ENCODE measurements at places on chromosomes 11 and 22.
A peak's percentile ranks its signal among the peaks of the same experiment; 100 is the strongest.

- DNase-seq, result no peak
Observed at GRCh38 chr11:18756889-18757288, 30.9 kb upstream of the IGSF22 start.

- peak; percentile 6 for DNase-seq
Observed at GRCh38 chr11:75276686-75277085, 36.1 kb downstream of the TPBGL start.

DNA sequence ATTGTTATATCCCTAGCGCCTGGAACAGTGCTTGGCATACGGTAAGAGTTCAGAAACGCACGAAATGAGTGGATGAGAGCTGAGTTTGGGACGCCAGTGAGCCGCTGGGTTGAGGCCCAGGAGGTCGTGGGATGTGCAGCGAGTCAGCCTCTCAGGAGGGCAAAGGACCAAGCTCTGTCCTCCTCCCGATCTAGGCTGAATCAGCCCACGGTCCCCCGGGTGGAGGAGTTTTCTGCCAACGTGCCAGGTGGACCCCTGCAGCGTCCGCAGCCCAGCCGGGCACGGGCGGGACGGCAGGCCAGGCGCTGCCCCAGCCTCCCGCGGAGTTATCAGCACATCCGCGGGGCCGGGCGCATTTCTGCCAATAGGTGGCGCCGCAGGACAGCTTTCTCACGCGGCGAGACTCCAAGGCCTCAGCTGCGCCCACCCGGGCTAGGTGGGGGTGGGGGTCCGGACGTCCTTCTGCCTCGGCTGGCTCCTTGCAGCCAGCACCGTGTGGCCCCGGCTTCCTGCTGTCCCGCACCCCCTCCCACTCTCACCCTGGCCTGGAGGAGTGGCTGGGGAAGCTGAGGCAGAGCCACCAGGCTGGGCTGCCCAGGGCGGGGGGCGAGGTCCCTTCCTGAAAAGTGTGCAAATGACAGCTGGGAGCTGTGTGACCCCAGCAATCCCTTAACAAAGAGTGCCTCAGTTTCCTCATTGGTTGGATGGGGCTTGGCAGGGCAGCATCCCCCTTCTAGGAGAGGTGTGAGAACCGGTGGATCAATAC lies 2.2 kb upstream of the RPS19BP1 start:
- peak; percentile 92 for DNase-seq

DNA sequence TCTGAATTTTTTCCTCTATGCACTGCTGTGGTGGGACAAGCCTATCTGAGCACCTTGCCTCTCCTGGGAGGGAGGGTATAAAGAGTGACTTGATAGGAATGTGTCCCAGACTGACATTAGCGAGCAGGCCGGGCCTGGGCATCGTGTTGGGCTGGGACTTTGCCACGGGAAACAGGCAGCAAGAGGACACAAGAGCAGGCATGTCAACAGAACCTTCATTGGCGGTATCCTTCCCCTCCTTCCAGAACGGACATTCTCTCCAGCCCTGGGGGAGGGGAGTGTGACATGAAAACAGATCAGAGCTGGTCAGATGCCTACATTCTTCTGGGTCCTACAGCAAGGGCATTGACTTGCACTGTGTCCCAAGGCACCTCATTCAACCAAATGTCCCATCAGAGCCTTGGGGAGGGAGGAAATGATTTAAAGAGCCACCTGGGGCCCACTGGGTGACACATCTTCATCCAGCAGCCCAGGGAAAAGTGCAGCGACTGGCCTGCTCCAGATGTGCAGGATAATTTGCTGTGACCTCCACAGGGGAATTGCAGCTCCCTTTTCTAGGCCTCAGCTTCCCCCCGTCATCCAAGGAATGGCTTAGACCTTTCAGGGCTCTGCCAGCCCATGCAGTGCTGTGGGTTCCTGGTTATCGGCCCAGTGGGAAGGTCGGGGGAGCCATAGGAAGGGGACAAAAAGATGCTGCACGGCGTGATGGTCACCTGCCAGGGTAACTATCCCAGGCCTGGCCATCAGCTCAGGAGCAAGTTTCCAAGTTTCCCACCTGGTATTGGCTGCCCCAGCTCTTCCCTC lies 21.8 kb upstream of the UVRAG start:
- no peak for DNase-seq

GRCh38 chr11:65317025-65317786 lies 2.5 kb downstream of the CDC42EP2 start:
- peak; percentile 52 for DNase-seq

GRCh38 chr22:29701155-29701999 lies 18.4 kb upstream of the CABP7 start:
- peak; percentile 59 for DNase-seq

DNA sequence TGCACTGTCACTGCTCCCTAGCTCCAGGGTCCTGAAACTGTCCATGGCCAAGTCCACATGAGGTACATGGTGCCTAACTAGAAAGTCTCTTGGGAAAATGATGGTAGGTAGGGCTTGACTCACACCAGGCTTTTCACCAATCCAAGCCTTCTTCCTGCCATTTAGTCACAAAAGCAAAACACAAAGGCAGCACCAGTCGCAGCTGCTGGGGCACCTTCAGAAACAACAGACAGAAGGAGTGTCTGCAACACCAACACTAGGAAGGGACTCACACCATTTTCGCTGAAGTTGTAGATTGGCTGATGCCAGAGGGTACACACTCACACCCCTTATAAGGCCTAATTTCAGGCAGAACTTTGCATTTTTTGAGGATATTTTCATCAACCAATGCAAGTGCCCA lies 55.7 kb downstream of the SYTL2 start:
- DNase-seq, result no peak

DNA sequence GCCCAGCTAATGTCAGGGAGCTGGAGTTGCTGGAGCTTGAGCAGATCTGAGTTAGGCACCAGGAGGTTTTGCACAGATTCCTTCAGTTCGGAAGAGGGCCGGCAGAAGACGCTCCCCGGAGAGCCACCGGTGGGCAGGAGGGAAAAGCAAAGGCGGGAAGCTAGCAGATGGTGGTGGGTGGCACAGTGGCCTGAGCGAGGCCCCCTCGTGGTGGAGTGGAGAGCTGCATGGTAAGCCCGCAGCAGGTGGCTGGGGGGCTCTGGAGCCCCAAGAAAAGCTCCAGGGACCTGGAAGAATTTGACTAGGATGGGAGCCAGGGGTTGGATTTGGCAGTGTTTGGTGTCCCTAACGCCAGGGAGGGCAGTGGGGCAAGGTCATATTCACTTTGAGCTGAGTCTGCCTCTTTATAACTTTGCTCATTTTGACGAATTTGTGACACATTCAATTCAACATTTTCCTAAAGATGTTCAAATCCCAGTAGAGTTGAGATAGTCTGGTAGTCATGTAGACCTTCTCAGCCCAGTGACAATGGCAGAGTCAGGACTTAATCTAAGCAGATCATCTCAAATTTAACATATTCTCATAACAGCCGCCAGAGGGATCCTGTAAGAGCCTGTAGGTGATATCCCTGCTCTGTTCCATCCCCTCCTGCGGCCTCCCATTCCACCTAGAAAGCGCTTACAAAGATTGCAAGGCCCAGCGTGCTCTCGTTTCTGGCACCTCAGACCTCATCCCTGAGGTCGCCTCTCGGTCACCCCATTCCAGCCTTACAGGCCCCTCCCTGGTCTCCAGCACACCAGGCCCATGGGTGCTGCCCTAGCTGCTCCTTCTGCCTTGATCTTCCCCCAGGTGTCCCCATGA lies 57.9 kb downstream of the TRIM29 start:
- peak; percentile 76 for DNase-seq

DNA sequence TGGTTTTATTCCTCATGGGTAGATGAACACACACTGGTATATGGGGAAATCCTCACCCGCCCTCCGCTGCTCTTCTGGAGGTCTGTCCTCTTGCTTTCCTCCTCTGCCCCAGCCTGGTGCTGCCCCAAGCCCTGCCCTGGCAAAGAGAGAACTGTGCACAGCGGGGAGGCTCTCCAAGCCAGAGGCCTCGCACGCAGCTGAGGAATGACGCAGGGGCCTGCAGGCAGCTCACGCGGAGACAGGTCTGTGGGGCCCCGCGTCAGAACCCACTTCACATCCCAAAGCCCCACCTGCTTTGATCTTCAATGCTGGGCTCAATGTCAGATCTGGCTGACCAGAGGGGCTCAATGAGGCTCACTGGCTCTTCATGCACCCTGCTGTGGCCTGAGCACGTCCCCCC lies 10.0 kb downstream of the GATD1 start:
- no peak for DNase-seq

- no peak for DNase-seq
Observed at GRCh38 chr11:118715245-118715831, 35.9 kb upstream of the TREH start.

Data from iPS-NIHi11 (cell line).